NAMALWA (cell line): ENCODE measurements at places on chromosomes 2 and 18.

GRCh38 chr2:18440777-18441176 is 119.7 kb downstream of the RDH14 start:
- DNase-seq, result no peak

- no peak for DNase-seq
Measured at GRCh38 chr2:75491129-75491753, 69.5 kb downstream of the EVA1A start.

GRCh38 chr2:222480497-222480896 is 56.2 kb downstream of the SGPP2 start:
- DNase-seq, result no peak

- DNase-seq, result no peak
Measured at GRCh38 chr2:12982149-12982584, 265.4 kb downstream of the TRIB2 start.

DNA sequence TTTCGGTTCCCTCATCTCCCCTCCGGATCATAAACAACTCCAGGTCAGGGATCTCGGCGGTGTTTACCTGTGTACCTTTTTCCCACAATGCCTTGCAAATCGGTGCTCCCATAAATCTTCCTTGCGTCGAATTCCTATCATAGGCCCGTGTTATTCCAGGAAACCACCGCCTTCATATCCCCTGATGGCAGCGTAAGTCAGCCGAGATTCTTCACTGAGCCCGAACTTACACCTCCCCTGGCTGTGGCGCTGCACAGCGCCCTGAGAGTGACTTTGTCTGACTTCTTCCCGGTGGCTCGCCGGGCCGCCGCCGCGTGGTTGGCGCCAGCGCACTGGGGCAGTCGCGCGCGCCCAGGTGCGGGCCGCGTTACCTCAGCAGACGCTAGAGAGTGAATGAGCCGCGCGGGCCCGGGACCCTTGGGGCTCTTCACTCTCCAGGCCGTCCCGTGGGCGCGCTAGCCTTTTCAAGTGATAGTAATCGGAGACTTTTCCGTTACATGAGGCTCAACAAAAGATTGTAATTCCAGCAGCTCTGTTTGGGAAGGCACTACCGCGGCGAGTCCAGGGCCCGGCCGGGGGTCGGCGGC is 101.6 kb downstream of the SPTBN1 start:
- peak; percentile 79 for DNase-seq

DNA sequence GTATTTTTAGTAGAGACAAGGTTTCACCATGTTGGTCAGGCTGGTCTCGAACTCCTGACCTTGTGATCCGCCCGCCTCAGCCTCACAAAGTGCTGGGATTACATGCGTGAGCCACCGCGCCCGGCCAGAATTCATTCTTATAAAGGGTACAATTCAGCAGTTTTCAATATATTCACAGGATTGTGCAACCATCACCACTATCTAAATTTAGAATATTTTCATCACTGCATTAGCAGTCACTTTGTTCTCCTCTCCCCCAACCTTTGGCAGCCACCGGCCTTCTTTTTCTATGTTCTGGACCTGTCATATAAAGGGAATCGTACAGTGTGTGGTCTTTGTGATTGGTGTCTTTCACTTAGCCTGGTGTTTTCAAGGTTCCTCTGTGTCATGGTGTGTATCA is 40.7 kb downstream of the TCF7L1 start:
- no peak for DNase-seq

- no peak for DNase-seq
Measured at GRCh38 chr18:46718501-46719341, 38.1 kb downstream of the ST8SIA5 start.

DNA sequence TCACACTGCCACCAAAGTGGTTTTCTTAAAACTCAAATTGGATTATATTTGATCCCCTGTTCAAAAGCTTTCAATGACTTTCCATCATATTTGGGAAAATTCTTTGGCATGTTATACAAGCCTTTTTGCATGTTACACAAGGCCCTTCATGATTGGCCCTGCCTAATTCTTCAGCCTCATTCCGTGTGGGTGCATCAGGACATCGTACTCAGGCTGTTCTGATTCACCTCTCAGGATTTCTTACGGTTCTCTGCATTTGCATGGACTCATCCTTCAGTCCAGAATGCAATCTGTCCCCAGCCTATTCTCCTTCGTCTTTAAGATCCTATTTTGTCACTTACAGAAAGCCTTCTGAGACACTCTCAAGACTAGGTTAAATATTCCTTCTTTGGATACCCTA is 107.8 kb downstream of the LYPD1 start:
- no peak for DNase-seq

- DNase-seq, result no peak
Measured at GRCh38 chr2:233062451-233062850, 2.3 kb downstream of the INPP5D start.
